ENCODE measurements at places on chromosomes 6 and 20.

- no peak for DNase-seq
These were observed 4.1 kb downstream of the SLC22A7 start for GRCh38 chr6:43302126-43302525.

GRCh38 chr6:148395583-148396101 lies 53.0 kb downstream of the SASH1 start:
- no peak for DNase-seq

DNA sequence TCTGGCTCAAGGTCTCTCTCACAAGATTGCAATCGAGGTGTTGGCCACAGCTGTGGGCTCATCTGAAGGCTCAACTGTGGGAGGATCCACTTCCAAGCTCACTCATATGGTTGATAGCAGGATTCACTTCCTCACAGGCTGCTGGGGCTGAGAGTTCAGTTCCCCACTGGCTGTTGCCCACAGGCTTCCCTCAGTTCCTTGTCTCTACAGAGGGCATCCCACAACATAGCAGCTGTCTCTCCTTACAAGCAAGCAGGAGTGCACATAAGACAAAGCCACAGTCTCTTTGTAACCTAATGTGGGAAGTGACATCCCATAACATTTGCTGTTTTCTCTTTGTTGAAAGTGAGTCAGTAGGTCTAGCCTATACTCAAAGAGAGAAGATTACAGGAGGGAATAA lies 14.0 kb downstream of the SPATS1 start:
- DNase-seq, result no peak

DNA sequence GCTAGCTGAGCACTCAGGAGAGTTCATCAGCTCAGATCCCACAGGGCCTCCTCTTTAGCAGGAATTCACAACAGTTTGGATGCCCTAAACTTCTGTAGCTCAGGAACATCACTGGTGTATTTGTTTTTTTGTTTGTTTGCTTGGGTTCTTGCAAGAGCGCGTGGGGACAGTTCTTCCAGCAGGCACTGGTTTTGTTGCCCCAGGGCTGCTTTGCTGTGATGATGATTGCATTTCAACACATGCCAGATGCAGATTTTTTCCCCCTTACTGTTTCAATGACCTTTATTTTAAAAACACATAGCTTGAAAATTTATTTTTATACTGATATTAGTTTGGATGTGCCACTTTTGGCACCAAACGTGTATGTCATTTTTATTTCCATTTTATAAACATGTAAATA lies 77.1 kb downstream of the DHX35 start:
- DNase-seq, result no peak

DNA sequence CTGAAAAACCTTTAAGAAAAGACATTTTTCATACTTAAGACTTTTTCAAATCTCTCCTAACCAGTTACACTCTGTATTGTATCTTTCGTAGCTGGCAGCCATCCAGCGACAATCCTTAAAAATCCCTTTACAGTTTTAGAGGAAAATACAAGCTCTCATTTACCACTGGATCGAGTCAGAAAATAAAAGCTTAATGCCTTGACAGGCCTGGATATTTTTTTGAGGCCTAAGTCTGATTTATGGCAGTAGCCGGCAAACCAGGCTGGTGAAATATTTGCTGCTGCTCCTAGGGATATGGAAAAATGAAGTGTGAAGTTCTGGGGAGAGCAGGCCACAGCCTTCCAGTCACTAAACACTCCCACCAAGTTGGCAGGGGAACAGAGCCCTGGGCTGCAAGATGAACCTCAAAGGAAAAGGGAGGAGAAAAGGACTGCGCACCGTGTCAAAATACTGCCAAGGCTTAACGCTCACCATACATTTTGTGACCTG lies 213.0 kb upstream of the SUPT3H start:
- no peak for DNase-seq

GRCh38 chr6:54899442-54899841 lies 52.9 kb downstream of the FAM83B start:
- no peak for DNase-seq

GRCh38 chr6:91786474-91787184 lies 1199.8 kb upstream of the MAP3K7 start:
- no peak for DNase-seq

DNA sequence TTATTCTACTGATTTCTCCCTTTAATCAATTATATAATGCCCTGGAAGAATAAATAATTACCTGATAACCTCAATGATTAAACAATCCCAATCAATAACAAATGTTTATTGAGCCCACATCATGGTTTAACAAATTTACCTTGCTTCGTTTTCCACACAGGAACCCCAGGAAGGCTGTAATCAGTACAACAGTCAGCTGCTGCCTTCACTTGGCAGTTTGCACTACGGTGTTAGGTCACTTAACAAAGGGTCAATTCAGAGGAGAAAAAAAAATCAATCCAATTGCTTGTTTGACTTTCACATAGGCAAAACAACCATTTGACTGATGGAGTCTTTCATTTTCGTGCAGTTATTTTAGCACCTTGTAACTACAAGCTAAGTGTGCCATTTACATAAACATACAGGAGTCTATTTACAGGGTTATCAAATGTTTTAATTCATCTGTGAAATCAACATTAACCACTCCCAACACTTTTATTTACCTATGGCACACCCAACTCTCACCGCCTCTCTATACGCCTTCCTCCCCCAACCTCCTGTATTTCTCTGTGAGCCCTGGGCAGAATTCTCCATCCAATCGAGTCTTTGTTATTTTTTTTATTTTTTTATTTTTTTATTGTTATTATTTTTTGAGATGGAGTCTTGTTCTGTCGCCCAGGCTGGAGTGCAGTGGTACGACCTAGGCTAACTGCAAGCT lies 140.4 kb upstream of the TAB2 start:
- no peak for DNase-seq

GRCh38 chr6:146341493-146342230 lies 202.0 kb upstream of the RAB32 start:
- DNase-seq, result no peak

DNA sequence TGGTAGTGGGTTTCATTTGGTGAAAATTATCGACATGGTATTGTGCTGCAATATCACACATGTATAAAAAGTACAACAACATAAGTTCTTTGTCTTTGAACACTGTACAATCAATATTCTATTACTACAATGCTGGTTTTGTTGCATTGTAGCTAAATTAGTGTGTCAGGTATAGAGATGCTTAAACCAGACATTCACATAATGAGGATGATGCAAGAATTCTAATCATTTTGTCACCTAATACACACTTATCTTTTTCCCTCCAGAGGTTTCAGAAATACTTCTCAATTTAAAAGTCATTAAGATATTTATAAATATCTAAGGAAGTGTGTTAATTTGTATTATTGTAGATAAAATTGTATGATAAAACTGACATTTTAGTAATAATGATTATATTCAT lies 174.8 kb upstream of the MAN1A1 start:
- DNase-seq, result no peak

DNA sequence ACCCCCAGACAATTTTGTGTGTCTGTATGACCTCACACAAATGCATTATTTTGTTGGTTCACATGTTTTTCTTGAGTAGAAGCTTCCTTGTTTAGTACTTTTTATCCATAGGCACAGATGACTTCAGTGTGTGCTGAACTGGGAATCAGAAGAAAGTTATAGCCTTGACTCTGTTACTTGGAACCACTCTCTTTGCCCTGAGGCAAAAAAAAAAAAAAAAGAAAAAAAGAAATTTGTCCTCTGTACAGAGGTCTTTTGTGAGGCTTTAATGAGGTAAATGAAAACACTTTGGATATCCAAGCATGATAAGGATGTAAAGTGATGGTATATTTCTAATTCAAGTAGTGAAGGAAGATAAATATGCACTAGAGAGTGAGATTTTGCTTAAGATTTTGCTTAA lies 51.9 kb downstream of the TRMT11 start:
- no peak for DNase-seq
